Upper lobe of right lung (tissue), 1 donor: ENCODE measurements at places on chromosomes 1 and 21. TPM values are rescaled to one million over a fixed set of nuclear protein-coding genes. Genes with fewer than 3 reads are reported as not detected.

DNA sequence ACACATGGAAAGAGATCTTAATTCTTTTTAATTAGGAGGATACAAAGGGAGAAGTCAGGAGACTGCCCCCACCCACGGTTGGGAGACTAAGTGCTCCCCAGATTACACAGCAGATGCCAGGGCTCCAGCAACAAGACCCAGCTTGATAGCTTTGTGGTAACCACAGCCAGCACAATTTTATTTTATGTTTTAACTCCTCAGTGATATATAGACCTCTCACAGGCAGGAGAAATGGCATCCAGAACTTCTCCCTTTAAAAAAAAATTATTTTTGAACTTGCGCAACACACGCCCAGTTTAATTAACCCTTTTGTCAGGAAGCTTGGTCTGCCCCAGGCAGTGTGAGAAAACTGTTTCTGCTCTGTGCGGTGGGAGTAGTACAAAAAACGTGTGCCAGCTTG, 62.6 kb upstream of the ACOT11 start:
- H3K36me3 ChIP-seq: no peaks in the 10 kb centered on the region
- H3K4me3 ChIP-seq: no peak overlapping the region

- DNase-seq: no peak
- H3K27me3 ChIP-seq: no peaks in the 10 kb centered on the region
- H3K36me3 ChIP-seq: peaks cover 21% of the 10 kb centered on the region
- H3K4me1 ChIP-seq: no peaks in the 10 kb centered on the region
- no peak overlapping the region for H3K27ac ChIP-seq
These were observed 24.4 kb downstream of the EFCAB7 start for GRCh38 chr1:63547621-63548294.

- H3K4me1 ChIP-seq: no peaks in the 10 kb centered on the region
- H3K4me3 ChIP-seq: no peak overlapping the region
- no peaks in the 10 kb centered on the region for H3K36me3 ChIP-seq
These were observed 23.0 kb upstream of the DNAJC11 start for GRCh38 chr1:6724517-6725141.

GRCh38 chr1:30668546-30669327, 54.6 kb downstream of the MATN1 start:
- no peaks in the 10 kb centered on the region for H3K27me3 ChIP-seq
- H3K27ac ChIP-seq: no peak overlapping the region
- H3K36me3 ChIP-seq: no peaks in the 10 kb centered on the region
- no peaks in the 10 kb centered on the region for H3K4me1 ChIP-seq

GRCh38 chr1:119549719-119550132, 42.7 kb downstream of the HSD3B1 start:
- H3K4me3 ChIP-seq: no peak overlapping the region
- H3K4me1 ChIP-seq: peaks cover 10% of the 10 kb centered on the region
- H3K27ac ChIP-seq: no peak overlapping the region
- no peaks in the 10 kb centered on the region for H3K36me3 ChIP-seq
- DNase-seq: no peak
- H3K27me3 ChIP-seq: no peaks in the 10 kb centered on the region

DMRTA2 gene
- total RNA-seq: not detected

MAB21L3 gene
- total RNA-seq: 0.46 TPM

DCST1 gene
- not detected for total RNA-seq

SLAMF1 gene
- 1.6 TPM for total RNA-seq
